ENCODE measurements at places on chromosomes 1 and 21. TPM values are rescaled to one million over a fixed set of nuclear protein-coding genes. Genes with fewer than 3 reads are reported as not detected.

MARK1 gene
- 16.3 TPM for total RNA-seq

TOR3A gene
- 29.7 TPM for total RNA-seq

GRCh38 chr21:41615613-41616012 is 107.7 kb upstream of the TMPRSS2 start:
- no peak for DNase-seq

IFI44L gene
- total RNA-seq: not detected

- no peak for DNase-seq
Observed at GRCh38 chr1:26516987-26517765, 12.4 kb upstream of the RPS6KA1 start.

DNA sequence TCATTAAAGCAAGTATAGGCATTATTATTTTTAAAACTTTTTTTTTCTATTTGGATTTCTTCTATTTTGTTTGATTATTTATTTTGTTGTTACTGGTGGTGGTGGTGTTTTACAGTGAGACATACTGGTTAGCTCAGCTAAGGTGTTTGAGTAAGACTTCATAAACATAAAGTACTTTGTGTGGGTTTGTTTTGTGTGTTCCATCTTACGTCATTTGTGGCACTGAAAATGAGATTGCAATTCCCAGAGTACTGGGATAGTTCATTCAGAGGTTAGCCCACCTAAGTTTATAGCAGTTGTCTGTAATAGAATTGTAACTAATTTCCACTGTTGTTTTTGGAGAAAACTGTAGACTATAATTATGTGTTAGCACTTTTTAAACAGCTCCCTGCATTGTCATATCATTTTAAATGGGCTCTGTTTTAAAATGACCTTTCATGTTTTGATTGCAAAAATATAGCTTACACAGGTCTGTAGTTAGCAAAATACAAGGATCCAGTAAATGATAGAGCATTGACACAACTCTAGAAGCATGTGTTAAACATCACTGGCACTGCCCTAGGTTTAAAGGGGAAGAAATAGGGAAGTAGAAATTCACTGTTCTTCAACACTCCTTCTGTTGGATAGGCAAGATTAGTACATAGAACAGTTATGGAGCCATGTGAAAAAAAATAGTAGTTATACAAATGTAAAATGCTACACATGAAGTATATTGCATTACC is 171.7 kb downstream of the NFIA start:
- no peak for DNase-seq

MAP10 gene
- 2.4 TPM for total RNA-seq

VANGL1 gene
- total RNA-seq: 37.1 TPM

ANKRD45 gene
- 0.55 TPM for total RNA-seq

- no peak for DNase-seq
Observed at GRCh38 chr1:244280859-244281258, 170.8 kb downstream of the ADSS2 start.

KRTAP7-1 gene
- total RNA-seq: not detected

GRCh38 chr1:77188770-77189169 is 30.5 kb downstream of the PIGK start:
- DNase-seq: no peak

CRP gene
- total RNA-seq: not detected

DNA sequence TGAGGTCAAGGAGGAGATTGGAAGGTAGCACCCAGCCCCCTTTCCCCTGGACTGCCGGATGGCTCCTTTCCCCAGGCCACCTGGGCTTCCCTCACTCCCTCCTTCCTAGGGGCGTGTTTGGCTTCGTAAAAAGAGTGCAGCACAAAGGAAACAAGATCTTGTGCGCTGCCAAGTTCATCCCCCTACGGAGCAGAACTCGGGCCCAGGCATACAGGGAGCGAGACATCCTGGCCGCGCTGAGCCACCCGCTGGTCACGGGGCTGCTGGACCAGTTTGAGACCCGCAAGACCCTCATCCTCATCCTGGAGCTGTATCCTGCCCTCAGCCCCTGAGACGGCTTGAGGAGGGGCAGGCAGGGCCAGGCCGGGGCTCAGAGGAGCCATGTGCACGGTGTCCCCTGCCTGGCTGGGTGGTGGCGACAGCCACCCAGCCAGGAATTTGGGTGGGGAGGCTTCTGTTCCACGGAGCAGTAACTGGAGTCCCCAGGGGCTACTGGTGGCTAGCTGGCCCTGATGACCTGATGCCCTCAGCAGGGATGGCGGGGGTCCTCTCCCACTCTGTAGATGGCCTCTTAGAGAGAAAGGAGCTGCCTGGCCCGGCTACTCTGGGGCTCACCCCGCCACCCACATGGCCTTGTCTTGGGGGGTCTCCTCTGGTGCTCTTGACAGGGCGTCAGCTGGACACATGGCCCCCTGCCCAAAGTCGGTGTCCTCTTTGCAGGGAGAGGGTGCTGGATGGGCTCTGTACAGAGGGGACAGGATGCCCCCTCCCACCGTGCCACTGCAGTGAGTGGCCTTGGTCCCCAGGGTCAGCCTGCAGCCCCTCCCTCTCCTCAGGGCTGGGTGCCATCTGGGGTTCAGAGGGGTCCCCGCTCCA is 39.5 kb downstream of the TRIM11 start:
- DNase-seq: peak; percentile 69

GRCh38 chr1:161298116-161298515 is 11.7 kb downstream of the MPZ start:
- DNase-seq: no peak

DNA sequence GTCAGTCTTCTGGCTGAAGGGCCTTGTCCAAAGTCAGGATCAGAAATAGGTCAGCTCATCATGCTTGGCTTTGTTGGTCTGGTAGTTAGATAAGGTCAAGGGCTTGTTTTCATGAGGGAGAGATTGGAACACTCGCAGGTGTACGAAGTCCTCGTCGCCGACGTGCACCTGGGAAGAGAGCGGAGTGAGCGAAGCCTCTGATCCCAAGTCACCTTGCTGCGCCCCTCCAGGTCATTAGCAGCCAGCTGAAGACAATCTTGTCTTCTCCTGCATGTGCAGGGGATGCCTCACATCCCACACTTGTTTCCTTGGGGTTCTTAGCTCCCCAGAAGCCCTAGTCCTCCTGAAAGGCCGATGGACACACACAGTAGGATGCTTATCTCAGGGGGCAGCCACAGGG is 1.9 kb downstream of the CSTB start:
- no peak for DNase-seq

GRCh38 chr1:247332623-247333361 is 1.1 kb upstream of the ZNF496 start:
- peak; percentile 62 for DNase-seq

DNA sequence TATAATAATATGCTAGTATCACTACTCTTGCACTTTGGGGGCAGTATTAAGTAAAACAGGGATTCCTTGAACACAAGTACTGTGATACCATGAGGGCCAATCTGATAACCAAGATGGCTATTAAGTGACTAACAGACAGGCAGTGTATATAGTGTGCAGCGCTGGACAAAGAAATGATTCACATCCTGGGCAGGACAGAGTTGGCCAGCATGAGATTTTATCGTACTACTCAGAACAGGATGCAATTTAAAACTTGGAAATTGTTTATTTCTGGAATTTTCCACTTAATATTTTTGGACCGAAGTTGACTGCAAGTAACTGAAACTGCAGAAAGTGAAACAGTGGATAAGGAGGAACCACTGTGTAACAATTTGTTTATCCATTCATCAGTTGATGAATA is 74.6 kb downstream of the DNTTIP2 start:
- no peak for DNase-seq

COL6A2 gene
- 143 TPM for total RNA-seq

DNA sequence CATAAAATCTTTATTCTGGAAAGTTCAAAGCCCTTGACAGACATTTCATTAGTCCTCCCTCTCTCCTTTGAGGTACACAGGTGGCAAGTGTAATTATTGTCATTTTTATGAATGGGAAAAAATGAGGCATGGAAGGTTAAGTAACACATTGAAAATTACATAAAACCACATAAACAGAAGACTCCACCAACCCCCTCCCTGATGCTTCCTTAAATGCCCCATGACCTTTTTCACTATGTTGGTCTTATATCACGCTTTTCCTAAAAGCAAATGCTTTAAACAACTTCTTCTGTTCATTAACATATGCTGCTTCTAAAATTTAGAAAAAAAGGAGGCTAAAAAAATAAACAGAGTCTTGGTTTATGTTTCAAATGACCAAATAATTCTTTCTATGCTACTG is 648.4 kb downstream of the PTPRC start:
- no peak for DNase-seq

DNA sequence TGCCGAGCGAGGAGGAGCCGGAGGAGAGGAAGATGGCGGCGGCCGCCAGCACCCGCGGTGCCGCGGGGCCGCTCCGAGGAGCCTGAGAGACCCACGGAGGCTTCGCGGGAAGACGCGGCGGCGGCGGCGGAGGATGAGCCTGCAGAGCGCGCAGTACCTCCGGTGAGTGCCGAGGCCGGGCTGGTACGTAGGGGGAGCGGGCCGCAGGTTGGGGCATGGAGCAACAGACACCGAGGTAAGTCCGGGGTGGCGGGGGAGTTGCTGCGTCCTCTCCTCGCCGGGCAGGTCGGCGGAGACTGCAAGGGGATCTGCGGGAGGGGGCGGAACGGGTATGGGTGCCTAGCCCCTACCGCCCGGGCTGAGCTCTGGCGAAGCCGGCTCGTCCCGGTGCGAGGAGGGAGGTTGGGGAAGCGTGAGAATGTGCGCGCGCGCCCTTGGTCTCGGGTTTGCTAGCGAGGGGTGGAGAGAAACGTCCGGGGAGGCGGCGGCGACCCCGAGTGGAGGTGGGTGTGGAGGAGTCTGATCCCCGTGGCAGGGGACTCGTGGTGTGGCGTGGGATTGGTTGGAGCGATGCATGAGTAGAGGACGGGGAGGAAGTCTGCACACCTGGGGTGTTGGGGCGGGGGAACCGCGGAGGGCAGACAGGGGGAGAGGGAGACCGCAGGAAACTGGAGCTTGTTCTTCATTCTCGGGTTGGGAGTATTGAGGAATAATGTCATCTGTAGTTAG is at the start of gene SMG7:
TSS of gene SMG7 (plus strand) at position 12 of the 729 bp plus-strand sequence. CDS start at position 134, 122 bp downstream.
- peak; percentile 69 for DNase-seq

HSPB7 gene
- not detected for total RNA-seq

- DNase-seq: no peak
Observed at GRCh38 chr1:71986160-71986559, 296.2 kb downstream of the NEGR1 start.

DNA sequence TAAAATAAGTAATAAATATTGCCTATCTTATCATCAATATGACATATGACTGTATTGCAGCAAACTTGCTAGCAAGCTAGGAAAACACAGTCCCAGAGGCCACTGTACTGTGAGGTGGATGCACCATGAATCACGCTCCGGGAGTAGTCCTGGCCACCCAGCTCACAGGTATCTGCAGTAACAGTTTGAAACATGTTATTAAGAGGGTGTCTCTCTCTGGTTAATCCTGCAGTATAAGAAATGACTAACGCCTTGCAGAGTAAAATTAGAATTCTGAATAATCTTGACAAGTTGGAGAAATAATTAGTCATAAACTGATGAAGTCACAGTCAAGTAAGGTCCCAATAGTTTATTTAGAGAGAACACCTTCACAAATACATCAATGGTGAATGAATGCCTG is 34.0 kb upstream of the DPT start:
- no peak for DNase-seq

DNA sequence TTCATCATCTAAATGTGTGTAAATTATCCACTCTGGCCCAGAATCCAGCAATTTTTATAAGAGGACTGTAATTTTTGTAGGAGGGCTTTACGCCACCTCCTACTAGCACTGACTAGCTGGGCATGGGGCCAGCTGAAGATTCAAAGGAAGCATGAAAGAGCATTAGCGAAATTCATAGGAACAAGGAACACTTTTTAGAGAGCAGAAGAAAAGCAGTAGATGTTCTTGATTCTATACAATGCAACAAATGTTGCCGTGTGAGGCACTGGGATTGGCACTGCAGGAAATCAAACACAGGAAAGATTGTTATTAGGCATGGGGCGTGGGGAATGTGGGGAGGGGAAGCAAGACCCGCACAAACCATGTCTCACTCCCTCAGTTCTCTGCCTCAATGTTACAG is 58.4 kb upstream of the PARP1 start:
- DNase-seq: no peak

- DNase-seq: no peak
Observed at GRCh38 chr1:23421753-23422240, 2.8 kb downstream of the TCEA3 start.

- DNase-seq: no peak
Observed at GRCh38 chr1:23381233-23381885, 11.7 kb upstream of the ZNF436 start.

- DNase-seq: no peak
Observed at GRCh38 chr1:221230605-221231004, 351.4 kb downstream of the HLX start.

GRCh38 chr1:231045286-231045685 is 5.2 kb upstream of the FAM89A start:
- no peak for DNase-seq

GRCh38 chr21:38903690-38904139 is 98.0 kb downstream of the ETS2 start:
- DNase-seq: no peak

GPX7 gene
- 42.6 TPM for total RNA-seq

SPRR1A gene
- not detected for total RNA-seq

FMO2 gene
- 0.03 TPM for total RNA-seq

DNA sequence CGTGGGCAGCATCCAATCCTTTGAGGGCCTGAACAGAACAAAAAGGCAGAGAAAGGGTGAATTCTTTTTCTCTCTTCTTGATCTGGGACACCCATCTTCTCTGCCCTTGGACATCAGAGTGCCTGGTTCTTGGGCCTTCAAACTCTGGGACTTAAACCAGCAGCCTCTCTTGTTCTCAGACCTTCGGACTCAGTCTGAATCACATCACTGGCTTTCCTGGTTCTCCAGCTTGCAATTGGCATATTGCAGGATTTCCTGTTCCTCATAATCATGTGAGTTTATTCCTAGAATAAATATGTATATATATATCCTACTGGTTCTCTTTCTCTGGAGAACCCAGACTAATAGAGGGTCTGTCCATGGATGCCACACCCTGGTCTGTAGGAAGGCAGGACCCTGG is 16.3 kb upstream of the TENT5C start:
- DNase-seq: no peak

GRCh38 chr1:157138220-157139051 is at the start of gene ETV3:
ETV3 (minus strand) TSS chr1:157138395; CDS start chr1:157136352, 2,043 bp downstream.
- DNase-seq: peak; percentile 94

DNA sequence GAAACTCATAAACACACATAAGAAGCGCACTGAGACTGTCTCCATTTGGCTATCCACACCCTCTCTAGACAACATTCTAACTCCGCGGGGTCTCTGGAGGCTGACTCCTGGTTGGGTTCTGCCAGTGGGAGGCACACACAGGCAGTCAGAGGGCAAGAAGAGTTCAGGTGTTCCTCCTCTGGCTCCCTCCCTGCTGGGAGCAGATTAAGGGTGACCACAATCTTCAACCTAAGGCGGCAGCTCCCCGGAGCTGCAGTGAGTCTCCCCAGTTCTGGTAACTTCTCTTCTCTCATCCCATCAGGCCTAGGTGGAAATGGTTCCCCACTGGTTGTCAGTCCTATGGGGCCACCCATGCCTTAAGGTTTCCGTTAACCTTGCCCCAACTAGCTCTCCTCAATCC is 7.4 kb upstream of the TENT5C start:
- DNase-seq: no peak
